Uterus (tissue), 4 donors: ENCODE measurements at places on chromosomes 3 and 15. TPM values are rescaled to one million over a fixed set of nuclear protein-coding genes. Genes with fewer than 3 reads are reported as not detected.

Gene RNU5B-1
- total RNA-seq, result not detected

Gene NR2E3
- total RNA-seq, result 0.41 TPM

Gene UBAP1L
- 0.77 TPM for total RNA-seq

Gene MEX3B
- 27.7 TPM for total RNA-seq

Gene MAPKBP1
- total RNA-seq, result 56.2 TPM

Gene GTPBP8
- 5.4 TPM for total RNA-seq

Gene FAM107A
- total RNA-seq, result 16.2 TPM

Gene BDH1
- 11.7 TPM for total RNA-seq

Gene AHSG
- not detected for total RNA-seq

Gene PDZRN3
- 268 TPM for total RNA-seq

Gene CLRN1
- not detected for total RNA-seq

Gene TRH
- not detected for total RNA-seq

Gene BFSP2
- total RNA-seq, result not detected

Gene CTXND1
- total RNA-seq, result 0.09 TPM

Gene SLC2A2
- total RNA-seq, result not detected

DNA sequence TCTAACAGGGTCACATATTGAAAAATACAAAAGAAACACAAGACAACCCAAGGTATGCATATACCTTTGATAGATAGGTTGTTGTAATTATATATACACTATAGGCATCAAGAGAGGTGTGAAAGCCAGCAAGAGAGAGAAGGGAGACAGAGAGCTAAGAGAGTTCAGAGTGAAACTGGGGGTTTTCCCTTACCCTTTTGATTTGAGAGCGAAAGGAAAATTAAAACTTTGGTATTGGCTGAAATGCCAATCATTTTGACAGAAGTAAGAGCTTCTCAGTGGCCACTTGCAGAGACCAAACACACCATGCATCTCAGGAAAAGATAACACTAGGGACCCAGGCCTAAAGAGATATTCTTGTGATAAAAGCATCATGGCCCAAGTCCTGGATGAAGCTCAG is 183.6 kb downstream of the SHOX2 start:
- DNase-seq, result no peak

GRCh38 chr3:2653706-2654105 is 456.5 kb downstream of the IL5RA start:
- no peak for DNase-seq

GRCh38 chr3:47613722-47614121 is 35.1 kb upstream of the CSPG5 start:
- DNase-seq, result no peak

GRCh38 chr15:65980824-65981456 is 111.6 kb downstream of the RAB11A start:
- DNase-seq, result peak; percentile 30

DNA sequence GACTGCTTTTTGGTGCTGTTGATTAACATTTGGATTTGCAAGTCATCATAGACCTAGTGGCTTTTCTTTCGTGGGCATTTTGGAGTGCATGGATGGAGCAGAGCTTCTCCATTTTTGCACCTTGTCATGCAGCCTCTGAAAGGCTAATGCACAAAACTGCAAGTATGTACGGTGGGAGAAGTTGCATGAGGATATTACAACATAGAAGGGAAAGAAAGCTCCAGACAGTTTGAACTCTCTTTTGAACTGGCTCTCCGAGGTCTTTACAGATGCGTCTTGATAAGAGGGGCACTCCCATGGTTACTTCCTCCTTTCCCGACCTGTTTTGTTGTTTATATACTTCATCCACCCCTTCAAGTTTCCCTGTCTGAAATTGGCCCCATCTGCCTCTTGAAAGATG is 147.1 kb upstream of the GBE1 start:
- DNase-seq, result no peak

- DNase-seq, result no peak
Observed at GRCh38 chr3:16886303-16886683, 1.5 kb downstream of the PLCL2 start.

DNA sequence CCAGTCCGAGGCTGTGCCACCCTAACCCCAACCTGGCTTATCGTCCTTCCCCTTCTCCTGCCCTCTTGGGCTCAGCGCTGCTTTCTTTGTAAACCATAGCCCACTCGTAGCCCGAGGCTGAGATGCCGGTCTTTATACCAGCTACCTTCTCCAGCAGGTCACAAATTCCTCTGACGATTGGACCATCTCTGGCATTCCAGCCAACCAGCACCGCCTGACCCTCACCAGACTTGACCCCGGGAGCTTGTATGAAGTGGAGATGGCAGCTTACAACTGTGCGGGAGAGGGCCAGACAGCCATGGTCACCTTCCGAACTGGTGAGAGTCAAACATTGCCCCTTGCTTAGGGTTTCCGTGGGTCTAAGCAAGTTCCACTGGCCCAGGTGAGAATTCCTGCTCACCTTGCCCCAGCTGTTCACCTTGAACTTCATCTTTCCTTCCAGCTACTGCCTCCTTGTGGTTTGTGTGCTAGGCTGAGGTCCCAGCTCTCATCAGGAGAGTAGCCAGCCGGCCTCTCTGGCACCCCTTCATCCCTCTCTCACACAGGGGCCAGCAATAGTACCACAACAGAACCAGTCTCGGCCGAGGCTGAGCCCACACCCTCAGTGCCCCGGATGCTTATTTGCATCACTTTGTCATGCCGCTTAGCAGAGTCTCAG is 66.7 kb downstream of the BOC start:
- peak; percentile 21 for DNase-seq

DNA sequence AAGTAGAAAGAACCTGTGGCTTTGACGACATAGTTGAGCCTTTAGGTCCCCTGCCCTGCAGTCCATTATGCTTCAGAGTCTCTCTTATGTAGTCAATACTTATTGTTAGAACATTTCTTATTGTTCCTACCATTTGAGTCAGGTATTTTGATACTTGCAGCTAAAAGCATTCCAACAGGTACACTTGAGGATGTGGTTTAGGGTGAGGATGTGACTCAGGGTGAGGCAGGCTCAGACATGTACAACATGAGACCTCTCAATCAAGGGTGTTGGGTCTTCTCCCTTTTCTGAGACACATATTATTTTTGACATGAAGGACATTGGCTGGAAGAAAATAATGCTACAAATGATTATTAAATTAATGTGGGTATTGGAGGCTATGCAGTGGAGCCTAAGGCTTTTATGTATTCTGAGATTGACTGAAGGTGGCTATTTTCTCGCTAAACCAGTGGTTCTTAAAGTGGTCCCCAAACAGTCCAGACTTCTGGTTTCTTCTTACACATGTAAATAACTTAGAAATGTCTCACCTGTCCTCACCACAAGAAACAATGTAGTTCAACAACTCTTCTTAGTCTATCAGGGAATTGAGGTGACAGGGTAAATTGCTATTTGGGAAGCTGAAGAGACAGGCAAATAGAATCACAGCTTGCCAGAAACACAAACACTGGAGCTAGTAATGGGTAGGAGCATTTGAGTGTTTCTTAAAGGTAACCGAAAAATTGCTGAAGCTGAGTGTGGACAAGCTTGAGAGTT is 135.5 kb upstream of the ZPLD1 start:
- DNase-seq, result no peak

DNA sequence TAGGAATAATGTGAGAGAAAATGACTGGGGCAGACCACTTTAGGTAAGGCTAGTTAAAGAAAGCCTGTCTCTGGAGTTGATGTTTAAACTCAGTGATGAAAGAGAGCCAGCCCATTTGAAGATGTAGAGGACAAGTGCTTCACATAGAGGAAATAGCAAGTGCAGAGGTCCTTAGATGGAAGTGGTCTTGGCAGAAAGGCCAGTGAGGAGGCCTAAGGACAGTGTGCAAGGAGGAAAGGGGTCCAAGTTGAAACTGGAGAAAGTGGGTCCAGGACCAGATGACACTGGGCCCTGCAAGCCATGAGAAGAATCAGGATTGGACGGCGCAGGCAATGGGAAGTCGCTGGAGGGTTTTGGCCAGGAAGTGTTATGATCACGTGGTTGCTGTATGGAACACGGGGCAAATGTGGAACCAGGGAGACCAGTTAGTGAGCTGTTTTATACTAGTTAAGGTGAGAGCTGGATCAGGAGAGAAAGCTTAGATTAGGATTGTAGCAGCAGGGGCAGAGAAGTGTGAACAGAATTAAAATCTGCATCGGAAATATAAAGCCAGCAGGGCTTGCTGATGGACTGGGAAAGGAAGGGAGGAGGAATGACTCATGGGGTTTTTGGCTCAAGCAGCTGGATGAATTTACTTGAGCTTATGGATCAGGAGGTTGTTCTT is 48.0 kb upstream of the SCAANT1 start:
- peak; percentile 28 for DNase-seq

DNA sequence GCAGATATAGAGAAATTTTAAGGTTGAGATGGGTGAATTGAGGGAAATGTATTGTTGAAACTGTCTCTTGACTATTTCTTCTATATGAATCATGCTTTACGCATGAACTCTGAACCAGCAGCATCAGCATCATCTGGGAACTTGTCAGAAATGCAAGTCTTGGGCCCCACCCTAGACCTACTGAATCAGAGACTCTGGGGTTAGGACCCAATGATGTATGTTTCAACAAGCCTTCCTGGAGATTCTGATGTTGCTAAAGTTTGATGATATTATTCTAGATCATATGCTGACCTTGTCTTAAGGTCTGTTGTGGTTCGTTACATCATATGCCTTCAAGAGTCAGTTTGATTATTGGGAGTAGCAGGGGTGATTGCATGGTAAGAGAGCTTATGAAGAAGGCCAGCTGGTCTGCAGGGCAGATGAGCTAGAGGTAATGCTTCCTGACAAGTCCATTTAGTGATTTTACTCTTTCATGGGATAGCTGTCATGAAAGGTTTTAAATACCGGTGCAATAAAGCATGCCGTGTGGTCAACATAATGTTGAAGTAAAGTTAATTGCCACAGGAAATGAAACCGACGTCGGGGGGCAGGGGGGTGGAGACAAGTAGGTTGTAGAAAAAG is 152.4 kb upstream of the MRPL3 start:
- DNase-seq, result no peak

DNA sequence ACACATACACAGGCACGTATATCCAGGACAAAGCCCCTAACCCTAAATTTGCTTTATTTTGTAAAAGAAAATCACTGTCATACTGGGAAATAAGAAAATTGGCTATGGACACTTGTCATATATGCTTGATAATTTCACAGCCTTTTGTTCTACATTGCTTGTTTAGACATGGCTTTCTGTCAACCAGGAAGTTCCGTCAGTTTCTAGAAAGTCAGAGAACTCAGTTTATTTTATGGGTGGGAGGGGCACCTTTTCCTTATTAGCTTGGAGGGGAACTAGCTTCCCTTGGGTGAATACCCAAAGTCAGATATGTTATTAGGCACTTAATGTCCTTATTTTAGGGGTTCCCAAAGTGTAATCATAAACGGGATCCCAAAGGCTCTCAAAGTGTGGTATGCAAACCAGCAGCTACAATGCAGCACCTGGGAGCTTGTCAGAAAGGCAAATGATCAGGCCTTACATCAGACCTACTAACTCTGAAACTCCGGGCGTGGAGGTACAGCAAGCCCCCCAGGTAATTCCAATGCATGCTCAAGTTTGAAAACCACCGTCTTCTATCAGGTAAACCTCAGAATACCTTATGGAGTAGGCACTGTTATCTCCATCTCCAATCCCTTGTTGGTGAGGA is 50.1 kb downstream of the CADPS start:
- no peak for DNase-seq

- DNase-seq, result no peak
Observed at GRCh38 chr3:168455814-168456213, 360.1 kb upstream of the GOLIM4 start.

DNA sequence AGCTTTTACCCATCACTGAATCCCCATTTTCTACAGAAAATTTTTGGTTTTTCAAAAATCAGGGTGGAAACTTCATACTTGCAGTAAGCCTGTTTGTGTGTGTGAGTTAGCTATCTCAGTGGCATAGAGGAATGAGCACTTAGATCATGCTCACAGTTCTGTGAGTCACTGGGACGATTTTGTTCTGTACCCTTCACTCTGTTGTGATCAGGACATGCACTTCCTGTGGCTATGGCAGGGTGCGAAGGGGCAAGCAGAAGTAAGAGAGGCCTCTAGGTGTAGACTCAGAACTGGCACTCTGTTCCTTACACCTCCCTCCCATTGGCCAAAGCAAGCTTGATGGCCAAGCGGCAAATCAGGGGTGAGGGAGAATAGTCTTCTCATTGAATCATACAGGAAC is 11.6 kb downstream of the NIPA2 start:
- no peak for DNase-seq

GRCh38 chr3:69144631-69145245 is 22.3 kb upstream of the LMOD3 start:
- DNase-seq, result no peak

GRCh38 chr3:72137865-72138861 is 353.2 kb upstream of the PROK2 start:
- DNase-seq, result no peak

GRCh38 chr3:148395821-148396220 is 301.9 kb upstream of the AGTR1 start:
- DNase-seq, result no peak

- no peak for DNase-seq
Observed at GRCh38 chr15:39290711-39291435, 290.0 kb upstream of the THBS1 start.

GRCh38 chr15:100220058-100220768 is 121.6 kb downstream of the ADAMTS17 start:
- no peak for DNase-seq

DNA sequence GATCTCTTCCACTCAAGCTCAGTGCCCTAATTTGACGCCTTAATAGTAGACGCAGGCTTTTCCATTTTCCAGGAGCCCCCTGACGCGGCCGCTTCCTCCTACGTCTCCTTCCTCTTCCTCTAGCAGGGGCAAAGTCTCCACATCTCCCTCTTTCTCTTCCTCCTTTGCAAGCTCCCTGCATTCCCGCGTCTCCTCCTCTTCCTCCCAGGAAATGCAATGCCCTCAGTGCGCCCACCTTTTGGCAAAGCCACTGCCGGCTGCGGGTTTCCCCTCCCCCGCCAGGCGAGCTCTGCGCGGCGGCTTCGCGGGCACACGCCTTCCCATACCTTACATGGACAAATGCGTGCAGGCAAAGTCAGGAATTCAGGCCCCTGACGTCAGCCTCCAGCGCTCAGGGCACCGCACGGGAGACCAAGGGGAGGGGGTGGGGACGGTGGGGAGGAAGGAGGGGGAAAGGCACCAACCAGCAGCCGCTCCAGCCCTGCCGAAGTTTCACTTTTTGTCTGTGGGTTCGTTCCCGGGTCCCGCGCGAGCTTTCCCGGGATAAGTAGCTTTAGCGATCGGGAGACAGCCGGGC is 432 bp upstream of the LPP start:
- DNase-seq, result peak; percentile 93

GRCh38 chr3:28669870-28670269 is 321.2 kb upstream of the AZI2 start:
- no peak for DNase-seq

- DNase-seq, result peak; percentile 9
Observed at GRCh38 chr3:126340943-126341754, 16.1 kb downstream of the KLF15 start.

- no peak for DNase-seq
Observed at GRCh38 chr3:122936986-122937385, 90.6 kb downstream of the SEMA5B start.

GRCh38 chr15:100667405-100668347 is 65.3 kb downstream of the ASB7 start:
- peak; percentile 58 for DNase-seq

GRCh38 chr3:115571413-115571812 is 51.9 kb upstream of the GAP43 start:
- no peak for DNase-seq

- DNase-seq, result no peak
Observed at GRCh38 chr3:65118912-65119499, 431.2 kb upstream of the ADAMTS9 start.

- DNase-seq, result no peak
Observed at GRCh38 chr3:32882603-32883025, 64.8 kb downstream of the TRIM71 start.

GRCh38 chr15:79595995-79596622 is 164.0 kb downstream of the MINAR1 start:
- no peak for DNase-seq
